ENCODE measurements at places on chromosomes 2 and 18.

GRCh38 chr18:31801078-31801477 is 40.4 kb upstream of the SLC25A52 start:
- no peak for DNase-seq

DNA sequence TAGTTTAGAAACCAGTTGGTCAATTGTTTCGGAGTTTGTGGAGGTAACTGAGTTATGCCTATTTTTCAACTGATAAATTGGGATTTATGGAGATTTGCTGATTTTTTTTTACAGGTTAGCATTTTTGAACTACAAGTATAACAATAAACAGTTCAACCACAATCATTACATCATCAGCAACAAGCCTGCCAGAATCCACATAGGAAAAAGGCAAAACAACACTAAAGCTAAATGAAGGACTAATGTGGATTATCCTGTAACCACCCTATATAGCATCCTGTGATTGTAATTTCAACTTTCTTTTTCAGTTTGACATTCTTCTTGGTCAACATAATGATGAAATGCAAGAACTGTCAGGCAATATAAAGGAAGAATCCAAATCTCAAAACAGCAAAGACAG is 76.5 kb downstream of the CCDC102B start:
- DNase-seq: no peak

- peak; percentile 79 for DNase-seq
These were observed at the start of gene COMMD1 for GRCh38 chr2:61905372-61906185. Gene COMMD1, plus strand, starts transcription at chr2:61905674. Its CDS starts 5 bp downstream, at chr2:61905679.

GRCh38 chr2:39435234-39435633 is 1.9 kb downstream of the MAP4K3 start:
- no peak for DNase-seq

All from Daoy (cell line).